Stimulated activated CD8-positive, alpha-beta memory T cell treated with anti-CD3 and anti-CD28 coated beads, Interleukin-4, amount 100 ng/mL, for 4 hours (primary cell): ENCODE measurements at places on chromosomes 1 and 21.

DNA sequence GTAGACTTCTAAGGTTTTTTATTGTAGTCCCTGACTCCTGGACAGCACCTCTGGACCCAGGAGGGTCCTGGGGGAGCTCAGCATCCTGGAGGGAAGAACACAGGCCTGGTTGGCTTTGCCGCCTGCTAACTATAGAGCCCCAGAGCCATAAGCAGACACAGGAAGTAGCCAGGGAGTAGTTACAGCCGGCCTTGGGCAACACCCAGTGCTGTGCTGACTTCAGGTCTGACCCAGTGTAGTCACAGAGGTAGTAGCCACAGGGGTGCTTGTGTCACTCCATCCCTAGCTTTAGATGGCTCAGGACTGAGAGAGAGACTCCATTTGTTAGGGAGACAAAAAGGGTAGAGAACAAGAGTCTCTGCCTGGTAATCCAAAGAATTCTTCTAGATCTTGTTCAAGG, 21.9 kb downstream of the MCOLN2 start:
- no peak for DNase-seq

- no peak for DNase-seq
Measured at GRCh38 chr1:2463396-2463795, 12.7 kb upstream of the PLCH2 start.

DNA sequence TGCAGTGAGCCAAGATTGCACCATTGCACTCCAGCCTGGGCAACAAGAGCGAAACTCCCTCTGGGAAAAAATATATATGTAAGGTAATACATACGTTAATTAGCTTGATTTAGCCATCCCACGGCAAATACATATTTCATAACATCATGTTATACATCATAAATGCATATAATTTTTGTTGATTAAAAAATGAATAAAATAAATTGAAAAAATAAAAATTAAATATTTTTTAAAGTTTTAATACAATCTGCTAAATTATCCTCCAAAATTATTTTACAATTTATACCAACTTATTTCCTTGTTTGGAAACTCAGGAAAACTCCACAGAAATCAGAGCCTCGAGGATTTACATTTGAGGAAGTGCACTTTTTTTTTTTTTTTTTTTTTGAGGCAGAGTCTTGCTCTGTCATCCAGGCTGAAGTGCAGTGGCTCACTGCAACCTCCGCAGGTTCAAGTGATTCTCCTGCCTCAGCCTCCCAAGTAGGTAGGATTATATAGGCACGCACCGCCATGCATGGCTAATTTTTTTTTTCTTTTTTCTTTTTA, 12.6 kb upstream of the IPO9 start:
- DNase-seq = no peak

GRCh38 chr1:204103431-204103741, 30.5 kb downstream of the SOX13 start:
- DNase-seq = no peak

DNA sequence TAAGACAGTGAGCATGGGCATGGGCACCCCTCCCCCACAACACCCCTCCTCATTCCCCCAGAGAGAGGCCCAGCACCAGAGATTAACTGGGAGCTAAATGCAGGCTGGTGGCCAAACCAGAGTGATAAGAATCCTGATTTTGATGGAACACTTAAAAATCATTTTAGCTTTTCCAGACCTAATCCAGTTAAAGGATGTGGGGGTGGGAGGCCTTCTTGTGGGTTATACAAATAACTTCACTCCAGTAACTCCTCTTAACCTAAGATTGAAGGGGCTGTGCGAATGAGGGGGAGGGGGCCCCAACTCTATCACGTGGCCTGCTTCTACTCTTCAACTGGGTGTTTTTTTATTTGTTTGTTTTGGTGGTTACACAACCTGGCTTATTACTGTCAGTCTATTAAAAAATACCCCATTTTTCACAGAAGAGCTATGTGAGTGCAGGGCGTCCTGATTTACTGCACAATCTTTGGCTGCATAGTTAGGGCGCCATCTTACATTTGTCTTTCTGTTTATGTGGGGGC, 398.1 kb upstream of the LYPLAL1 start:
- no peak for DNase-seq

DNA sequence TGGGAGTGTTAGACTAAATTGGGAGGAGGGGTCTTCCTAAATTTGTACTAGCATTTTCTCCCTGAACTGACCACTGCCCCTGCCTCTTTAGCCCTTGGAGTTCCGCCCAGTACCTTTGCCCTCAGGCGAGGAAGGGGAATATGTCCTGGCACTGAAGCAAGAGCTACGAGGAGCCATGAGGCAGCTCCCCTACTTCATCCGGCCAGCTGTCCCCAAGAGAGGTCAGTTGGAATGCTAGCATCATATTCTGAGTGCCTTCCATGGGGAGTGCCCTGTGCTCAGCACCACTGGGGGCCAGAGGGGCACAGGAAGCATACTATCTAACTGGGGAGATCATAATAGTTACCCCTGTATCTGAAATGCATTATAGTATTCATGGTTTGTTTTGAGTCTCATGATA, 10.7 kb downstream of the POLR3GL start:
- no peak for DNase-seq

DNA sequence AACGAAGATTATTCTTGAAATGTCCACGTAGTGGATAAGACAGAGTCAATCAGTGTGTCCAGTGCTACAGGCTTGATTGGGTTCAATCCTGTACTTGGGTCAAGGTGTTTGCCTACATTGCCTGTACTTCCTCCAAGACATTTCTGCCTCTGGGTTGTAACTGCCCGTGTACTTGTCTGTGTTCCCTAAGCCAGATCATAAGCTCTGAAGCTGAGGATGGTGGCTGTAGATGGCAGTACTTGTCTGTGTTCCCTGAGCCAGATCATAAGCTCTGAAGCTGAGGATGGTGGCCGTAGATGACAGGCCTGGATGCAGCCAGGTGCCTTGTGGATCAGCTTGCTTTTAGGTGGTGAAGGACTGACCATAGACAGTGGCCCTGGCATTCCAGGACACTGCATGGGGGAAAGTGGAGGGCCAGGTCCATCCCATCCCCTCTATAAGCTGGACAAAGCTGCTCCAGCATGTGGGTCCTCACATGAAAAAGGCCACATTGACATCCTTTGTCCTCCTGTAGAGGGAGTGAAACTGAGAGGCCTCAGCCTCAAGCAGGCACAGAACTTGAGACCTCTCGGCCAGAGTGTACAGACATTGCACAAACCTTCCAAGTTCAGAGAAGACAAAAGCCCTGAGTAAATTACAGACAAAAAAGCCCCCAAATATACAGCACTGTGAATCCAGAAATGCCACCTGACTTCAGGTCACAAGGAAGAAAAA, 2.0 kb upstream of the SRM start:
- DNase-seq = no peak

- DNase-seq = no peak
Measured at GRCh38 chr1:47942240-47942629, 55.0 kb downstream of the TRABD2B start.

GRCh38 chr1:246503341-246503740, 3.7 kb downstream of the SMYD3 start:
- DNase-seq = no peak

DNA sequence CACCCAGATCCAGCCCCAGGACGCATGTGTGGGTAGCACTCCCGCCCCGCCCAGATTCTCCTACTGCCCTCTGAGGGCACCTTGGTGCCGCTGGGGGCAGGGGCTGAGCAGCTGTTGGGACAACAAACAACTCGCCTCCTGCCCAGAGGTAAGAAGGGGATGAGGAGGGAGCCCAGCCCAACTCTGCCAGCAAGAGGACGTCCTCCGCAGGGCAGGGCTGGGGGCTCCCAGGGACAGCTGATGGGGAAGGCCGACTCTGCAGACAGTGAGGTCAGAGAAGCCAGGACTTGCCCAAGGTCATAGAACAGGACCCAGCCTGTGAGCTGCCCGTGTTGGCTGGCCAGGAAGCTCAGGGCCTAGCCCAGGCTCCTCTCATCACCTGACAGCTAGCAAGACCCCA, 18.8 kb downstream of the RAP1GAP start:
- no peak for DNase-seq

DNA sequence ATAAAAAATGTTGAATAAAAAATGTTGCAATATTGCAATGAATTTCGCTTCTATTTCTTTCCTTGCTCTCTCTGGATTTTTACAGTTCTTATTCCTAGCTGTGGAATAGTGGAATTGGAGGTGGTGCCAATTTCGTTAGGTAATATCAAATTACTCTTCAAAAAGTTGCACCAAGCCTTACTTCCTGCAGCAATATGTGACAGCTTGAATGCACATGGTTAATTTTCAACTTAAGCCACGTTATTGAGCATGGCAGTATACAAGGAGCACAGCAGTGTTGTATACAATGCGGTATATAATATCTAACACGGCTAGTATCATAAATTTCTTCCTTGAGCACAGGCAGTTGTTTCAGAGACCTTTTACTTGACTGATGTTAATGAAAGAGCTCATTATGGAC, 152.5 kb downstream of the NOS1AP start:
- DNase-seq = no peak

DNA sequence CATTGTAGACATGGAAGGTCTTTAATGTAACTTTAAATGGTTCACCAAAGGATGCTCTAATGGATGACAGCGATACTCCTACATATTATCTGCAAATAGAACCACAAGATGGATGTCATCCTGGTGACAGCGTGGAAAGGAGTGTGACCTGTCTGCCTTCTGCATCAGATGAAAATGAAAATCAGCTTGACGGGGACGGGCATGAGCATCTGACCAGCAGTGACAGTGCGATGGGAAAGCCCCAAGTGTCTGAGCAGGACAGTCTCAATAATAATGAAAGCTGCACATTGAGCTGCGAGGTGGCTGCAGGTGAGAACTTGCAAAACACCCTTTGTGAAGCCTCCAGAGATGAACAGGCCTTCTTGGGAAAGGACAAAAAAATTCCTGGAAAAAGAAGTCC, 25.2 kb downstream of the CNST start:
- no peak for DNase-seq

DNA sequence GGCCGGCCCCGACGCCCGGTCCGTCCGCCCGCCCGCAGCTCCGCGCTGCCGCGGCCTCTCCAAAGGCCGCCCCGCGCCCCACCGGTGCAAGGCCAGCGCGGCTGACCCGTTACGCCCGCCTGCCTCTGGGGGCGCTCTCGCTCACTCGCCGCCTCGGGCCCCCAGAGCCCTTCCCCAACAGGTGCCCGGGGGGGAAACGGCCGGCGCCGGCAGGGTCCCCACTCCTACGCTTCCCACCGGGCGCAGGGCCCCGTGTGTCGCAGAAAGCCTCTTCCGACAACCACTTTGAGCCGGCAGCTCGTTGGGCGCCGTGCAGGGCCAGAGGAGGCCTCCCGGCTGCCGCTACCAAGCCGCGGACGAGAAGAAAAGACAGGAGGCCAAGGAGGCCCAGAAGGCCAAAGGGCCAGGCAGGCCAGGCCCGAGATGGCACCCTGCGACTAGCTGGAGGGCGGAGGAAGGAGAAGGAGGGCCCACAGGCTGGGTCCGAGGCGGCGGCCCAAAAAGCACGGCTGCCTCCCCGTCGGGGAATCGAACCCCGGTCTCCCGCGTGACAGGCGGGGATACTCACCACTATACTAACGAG, 64.9 kb upstream of the FCGR2A start:
- no peak for DNase-seq

GRCh38 chr1:46595127-46595526, 8.9 kb downstream of the MKNK1 start:
- DNase-seq = no peak

- no peak for DNase-seq
Measured at GRCh38 chr1:83024251-83024767, 974.6 kb downstream of the TTLL7 start.

DNA sequence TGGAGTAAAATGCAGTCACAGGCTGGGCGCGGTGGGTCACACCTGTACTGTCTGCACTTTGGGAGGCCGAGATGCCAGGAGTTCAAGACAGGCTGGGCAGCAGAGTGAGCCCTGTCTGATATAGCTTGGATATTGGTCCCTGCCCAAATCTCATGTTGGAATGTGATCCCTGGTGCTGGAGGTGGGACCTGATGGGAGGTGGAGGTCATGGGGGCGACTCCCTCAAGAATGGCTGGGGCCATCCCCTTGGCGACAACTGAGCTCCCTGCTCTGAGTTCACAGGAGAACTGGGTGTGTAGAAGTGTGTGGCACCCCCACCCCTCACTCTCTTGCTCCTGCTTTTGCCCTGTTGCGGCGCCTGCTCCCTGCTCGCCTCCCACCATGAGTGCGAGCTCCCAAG, 11.5 kb upstream of the PDXK start:
- DNase-seq = no peak

DNA sequence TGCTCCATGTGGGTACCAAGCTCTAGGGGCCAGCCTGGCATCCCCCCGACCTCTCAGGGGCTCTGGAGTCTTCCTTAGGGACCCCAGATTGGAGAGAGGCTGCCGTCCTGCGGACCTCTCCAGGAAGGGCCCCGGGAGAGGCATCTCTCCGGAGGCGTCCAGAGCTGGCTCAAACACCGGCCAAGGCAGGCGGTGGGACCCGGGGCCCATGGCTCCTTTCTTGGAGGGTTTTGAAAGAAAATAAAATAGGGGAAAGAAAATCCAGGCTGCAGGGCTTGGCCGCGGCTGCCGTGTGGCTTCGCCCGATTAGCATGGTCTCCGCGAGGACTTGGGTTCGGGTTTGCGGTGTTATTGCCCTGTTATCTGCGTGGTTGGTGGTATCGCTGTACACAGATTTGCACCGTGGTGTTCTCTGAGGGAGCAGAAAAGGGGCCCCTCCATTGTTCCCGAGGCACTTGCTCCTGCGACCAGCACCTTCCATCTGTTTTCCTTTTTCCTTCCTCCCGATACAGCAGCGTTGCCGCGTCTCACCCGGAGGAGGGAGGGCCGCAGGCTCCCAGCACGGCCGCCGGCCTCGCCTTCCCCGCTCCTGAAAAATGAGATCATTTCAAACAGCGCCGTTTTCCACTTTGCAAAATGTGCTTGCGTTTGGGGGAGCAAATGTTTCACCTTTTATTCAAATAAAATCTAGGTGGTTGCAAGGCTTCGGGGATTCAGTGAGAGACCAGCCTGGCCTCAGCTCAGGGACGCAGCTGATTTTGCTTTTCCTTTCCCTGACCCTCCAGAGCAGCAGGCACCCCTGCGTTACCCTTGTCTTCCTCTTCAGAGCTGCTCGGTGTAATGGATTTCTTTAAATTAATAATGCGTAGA, 86.3 kb downstream of the PRDM16 start:
- DNase-seq = no peak

DNA sequence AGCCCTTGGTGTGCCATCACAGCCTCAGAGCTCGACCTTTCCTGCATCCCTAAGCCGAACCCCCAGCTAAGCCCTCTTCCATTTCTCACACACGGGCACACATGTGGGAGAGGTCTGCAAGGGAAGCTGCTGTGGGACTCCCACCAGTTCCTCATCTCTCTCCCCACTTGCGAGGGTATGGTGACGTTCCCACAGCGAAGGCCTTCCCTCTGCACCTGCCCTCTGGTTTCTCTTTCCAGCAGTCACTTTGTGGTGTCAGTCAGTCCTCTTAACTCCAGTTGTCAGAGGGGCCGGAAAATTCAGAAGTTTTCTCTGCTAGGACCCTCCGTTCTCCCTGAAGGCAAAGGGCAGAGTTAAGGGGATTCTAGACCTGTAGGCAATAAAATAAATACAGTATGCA, 5.5 kb upstream of the STK40 start:
- no peak for DNase-seq

DNA sequence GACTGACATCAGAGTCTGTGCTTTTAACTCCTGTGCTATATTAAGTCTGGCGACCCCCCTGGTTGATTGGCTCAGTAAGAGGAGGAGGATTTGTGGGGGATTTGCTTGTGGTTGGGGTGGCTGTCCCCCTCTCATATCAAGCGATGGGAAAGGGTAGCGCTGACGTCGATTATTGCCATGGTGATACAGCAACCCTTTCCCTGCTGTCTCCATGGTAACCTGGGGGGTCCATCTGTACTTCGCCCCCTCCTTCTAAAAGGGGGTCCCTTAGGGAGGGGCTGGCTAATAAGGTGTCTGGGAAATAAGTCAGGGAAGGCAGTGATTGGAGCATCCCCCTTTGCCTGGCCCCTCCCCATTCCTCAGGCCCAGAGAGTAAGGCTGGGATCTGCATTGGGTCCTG, 4.7 kb downstream of the FAM229A start:
- no peak for DNase-seq
